Fibroblast of lung (primary cell): ENCODE measurements at places on chromosomes 1 and 21.

GRCh38 chr1:115224636-115225035 lies 113.4 kb downstream of the NGF start:
- no peak for DNase-seq

GRCh38 chr21:41666641-41667081 lies 100.2 kb downstream of the RIPK4 start:
- no peak for DNase-seq

DNA sequence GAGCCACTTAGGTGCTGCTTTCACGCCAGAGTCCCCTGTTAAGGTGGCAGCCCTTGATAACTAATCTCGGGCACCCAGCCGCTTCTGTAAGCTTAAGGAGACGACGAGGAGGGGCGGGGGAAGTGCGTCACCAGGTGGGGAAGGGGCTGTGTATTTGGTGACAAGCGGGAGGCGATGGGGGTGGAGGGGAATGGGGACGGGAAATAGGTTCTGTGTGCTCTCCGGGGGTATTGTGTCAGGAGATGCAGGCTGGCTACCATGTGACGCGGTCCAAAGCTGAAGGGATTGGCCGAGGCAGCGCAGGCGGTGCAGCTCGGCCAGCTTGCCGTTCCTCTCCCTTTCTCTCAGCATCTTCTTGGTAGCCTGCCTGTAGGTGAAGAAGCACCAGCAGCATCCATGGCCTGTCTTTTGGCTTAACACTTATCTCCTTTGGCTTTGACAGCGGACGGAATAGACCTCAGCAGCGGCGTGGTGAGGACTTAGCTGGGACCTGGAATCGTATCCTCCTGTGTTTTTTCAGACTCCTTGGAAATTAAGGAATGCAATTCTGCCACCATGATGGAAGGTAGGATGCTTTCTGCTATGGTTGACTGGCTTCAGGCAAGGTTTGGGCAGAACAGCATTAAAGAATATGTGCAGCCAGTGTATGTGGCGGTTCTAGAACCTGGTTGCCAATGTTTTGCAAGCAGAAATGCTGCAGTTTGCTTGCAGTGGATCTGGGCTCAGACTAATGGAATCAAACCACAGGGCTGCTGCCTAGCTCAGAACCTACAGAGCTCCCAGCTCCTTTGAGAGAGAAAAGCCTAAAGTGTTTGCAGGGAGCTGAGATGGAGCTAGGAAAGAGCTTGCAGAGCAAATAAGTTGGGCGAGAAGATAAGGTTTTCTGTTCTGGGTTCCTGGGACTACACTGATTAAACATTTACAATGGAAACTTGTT lies at the start of gene SGIP1:
Gene SGIP1 (plus strand): TSS at position 350 of the 937 bp plus-strand sequence. CDS start 206 bp downstream, at position 556.
- DNase-seq = peak; percentile 72

GRCh38 chr1:14777516-14778506 lies 179.3 kb downstream of the KAZN start:
- DNase-seq = peak; percentile 14

DNA sequence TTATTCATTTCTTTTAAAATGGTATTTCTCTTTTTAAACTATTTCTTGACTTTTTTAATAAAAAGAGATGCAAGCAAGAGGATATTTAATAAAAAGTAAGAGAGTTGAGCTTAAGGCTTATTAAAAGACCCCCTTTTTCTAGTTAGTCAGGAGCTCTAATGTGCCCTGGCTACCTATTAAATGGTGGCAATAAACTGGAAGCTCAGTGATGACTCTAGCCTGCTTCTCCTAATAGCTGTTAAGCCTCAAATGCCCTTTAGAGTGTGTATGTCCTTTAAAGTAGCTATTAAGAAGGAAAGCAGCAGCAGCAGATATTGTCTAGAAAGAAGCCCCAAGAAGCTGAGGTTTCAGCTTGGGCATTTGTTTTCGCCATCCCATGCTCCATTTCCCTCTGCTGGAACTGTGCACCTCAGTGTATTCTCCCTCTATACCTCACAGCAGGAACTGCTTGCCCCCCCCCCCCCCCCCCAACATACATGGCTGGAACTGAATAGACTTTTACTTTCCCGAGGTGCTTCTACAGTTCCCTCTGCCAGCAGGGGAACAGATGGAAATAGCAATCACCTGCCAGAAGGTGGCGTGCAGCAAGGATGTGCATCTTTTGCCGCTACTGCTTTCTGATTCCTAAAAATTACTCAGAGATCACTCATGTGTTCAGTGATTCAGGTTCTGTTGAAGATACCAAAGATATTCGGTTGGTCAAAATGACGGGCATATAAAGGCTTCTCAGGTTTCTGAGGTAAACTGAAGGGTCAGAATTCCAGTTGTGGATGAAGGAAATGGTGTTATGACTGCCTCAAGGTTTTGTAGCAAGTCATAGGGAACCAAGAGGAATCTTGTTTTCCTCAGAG lies 2.5 kb downstream of the RGS4 start:
- peak; percentile 86 for DNase-seq

- DNase-seq = no peak
These were observed 5.2 kb downstream of the RCSD1 start for GRCh38 chr1:167635156-167635648.

DNA sequence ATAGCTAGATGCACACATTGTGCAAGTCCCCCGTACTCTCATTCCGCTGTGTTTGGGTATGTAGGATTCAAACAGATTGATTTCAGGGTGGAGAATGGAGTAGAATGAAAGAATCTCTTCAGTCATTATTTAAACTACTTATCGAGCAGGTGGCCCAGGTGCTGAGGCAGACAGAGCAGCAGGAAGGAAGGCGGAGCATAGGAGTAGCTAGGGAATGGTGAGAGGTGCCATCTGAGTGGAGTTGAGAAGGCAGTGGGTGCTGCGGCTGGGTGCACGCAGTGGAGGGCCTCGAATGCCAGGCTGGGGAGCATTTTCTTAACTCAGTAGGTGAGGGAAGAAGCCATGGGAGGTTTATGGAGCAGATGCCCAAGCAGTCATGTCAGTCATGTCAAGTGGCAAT lies 45.2 kb upstream of the CD101 start:
- DNase-seq = no peak

DNA sequence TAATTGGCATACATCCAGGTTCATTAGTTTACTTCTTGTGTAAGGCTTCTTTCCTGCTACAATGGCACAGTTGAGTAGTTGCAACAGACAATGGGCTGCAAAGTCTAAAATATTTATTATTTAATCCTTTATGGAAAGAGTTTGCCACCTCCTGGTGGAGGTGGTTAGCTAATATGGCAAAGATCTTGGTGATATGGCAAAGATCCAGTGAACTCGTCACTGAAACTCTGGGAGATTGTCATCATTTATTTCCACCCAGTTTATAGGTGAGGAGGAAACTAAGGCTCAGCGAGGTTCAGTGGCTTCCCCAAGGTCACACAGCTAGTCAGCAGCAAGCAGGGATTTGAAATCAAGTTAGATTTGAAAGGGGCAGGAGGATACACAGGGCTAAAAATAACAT lies 16.1 kb upstream of the IFFO2 start:
- no peak for DNase-seq

DNA sequence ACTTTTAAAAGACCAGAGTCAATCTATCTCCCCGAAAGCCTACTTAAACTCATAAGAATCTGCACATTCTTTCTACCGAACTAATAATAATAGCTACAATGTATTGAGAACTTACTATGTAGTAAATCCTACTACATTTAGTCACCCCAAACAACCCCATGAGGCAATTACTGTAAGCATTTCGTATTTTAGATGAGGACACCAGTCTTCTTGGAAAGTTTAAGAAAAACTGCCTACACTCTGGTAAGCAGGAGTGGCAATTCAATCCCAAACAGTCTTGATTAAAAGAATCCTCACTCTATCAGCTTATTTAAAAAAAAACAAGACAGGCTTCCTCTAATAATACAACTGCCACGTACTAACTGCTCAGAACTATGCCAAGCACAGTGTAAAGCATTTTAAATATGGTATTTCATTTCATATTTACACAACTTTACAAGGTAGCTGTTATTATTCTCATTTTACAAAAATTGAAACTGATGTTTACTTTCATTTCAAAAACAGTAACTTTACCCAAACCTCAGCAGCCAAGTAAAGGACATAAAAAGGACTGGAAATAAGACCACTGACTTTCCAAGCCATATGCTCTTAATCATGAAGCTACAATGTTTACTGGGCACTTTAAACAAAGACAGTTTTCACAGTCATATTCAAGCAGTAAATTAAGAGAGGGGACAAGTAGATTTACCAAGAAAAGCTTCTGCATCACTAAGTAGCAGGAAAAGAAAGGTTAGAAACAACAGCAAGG lies 13.9 kb downstream of the ARID4B start:
- DNase-seq = no peak

DNA sequence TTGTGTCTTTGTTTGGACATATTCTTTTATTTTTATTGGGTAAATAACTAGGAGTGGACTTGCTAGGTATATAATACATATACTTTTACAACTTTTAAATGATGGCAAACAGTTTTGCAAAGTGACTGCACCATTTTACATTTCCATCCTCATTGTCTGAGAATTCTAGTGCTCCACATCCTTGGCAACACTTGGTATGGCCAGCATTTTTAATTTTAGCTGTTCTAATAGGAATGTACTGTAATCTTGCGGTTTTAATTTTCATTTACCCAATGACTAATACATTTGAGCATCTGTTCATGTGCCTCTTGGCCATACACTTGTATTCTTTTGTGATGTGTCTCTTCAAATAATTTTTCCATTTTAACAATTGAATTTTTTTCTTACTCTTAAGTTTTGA lies 37.0 kb upstream of the ATP6V1G3 start:
- DNase-seq = peak; percentile 97

DNA sequence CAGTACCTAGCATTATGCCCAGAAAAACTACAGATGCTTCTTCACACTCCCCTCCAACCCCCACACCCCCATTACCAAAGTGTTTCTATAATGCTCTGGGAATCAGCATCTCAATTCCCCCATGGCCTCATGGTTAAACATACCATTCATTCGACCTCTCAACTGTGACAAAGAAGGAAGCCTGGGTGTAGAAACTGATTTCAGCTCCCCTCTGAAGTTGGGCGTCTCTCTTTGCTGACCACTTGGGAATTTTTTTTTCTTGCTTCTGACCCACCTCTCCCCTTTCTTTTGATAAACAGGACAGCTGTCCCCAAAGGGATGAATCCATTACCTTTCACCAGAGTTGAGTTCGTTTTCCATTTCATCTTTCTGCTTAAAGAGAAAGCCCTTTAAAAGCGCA lies 116.4 kb upstream of the HOOK1 start:
- no peak for DNase-seq

DNA sequence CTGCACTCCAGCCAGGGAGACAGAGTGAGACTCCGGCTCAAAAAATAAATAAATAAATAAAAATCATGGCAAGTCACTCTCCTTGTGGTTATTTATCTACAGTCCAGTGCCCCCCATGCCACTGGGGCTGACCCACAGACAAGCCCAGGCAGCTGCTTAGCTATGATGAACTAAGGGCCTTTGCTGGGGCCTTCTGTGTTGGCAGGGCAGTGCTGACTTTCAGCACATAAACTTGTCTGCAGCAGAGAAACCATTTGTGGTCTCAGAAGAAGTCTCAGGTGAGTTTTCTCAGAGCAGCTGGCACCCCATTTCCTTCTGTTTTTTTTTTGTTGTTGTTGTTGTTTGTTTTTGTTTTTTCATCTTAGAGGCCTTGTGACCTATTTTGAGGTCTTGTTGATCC lies 20.9 kb upstream of the CFHR4 start:
- DNase-seq = no peak

DNA sequence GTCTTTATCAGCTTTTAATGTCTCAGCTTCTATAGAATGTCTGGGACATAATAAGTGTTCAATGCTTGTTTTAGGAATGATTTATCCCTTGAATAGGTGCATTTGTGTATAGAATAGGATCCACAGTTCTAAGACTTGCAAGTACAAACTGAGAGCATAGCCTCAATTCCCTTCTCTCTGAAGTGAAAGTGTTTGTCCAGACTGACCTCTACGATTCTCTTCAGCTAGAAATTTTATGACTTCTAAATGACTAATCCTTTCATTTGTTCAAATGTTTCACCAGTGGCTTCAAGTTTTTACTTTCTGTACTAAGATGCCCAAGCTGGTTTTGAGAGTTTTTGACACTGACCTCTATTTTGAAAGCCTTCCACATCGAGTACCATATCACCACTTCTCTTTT lies 608.2 kb upstream of the ADGRL4 start:
- peak; percentile 27 for DNase-seq
